Left hindlimb (tissue), 1 donor: ENCODE measurements at places on chromosomes 5 and 9.

- no peak for DNase-seq
Measured at GRCh38 chr9:97319395-97319794, 11.9 kb downstream of the CCDC180 start.

DNA sequence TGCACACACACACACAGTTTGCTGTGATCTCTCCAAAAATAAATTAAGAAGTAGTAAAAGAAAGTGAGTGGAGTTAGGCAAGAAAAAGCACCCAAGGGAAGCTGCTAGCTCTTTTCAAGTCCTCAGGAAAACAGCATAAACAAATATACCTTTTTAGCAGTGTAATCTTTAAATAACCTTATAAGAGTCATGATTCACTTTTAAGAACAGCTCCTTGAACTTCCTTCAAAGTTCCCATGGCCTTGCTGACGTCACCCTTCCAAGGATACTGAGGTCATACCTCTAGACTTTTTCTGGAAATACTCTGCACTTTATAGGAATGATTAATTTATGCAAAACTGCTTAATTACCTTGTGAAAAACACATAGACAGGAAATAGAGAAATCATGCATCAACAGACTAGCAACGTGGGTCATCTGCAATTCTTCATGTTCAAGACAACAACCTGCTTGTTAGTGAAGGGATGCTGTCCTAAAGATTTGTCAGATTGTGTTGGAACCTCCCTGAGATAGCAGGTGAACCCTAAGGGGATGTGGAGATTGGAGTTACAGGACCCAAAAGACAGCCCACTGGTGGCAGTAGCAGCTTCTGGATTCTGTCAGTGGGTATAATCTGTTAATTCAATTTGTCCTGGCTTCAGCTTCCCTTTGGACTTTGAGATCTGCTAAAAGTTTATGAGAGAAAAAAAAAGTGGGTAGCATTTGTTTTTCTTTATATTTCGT is 229.0 kb downstream of the ELAVL2 start:
- no peak for DNase-seq

- peak; percentile 17 for DNase-seq
Measured at GRCh38 chr9:130927995-130928900, 10.8 kb downstream of the FIBCD1 start.

DNA sequence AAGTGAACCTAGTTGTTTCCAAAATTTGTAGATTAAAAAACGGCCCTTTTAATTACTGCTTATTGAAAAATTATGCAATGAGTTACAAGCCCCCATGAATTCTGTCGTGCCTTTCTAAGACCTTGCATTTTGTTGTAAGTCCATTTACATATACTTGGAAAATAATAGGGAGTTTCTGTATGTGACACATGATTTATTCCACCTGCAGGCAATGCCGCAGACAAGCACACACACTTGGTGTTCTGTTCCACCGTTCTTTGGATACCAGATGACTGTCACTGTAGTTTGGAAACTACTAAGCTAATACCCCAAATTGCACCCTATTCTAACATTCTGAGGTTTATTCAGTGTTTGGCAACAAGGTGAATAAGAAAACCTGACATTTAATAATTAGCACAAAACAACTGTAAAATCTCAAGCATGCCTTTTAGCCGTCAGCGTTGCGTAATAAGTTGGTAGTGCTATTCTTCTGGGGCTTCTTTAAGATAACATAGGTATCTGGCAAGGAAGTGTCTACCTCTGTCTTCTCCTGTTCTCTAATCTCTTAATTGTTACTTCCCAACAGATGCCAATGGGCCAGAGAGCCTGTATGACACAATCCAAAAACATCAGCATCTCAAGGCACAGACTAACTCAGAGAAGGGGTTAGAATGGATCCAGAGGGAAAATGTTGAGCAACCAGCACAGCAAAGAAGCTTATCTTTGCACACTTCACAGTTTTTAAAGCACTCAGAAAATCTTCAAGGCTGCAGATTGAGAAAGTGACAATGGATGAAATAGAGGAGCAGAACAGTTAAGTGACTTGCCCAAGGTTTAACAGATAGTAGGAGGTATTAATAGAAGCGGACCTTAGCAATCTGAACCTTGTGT is 48.2 kb upstream of the DPYSL3 start:
- no peak for DNase-seq

DNA sequence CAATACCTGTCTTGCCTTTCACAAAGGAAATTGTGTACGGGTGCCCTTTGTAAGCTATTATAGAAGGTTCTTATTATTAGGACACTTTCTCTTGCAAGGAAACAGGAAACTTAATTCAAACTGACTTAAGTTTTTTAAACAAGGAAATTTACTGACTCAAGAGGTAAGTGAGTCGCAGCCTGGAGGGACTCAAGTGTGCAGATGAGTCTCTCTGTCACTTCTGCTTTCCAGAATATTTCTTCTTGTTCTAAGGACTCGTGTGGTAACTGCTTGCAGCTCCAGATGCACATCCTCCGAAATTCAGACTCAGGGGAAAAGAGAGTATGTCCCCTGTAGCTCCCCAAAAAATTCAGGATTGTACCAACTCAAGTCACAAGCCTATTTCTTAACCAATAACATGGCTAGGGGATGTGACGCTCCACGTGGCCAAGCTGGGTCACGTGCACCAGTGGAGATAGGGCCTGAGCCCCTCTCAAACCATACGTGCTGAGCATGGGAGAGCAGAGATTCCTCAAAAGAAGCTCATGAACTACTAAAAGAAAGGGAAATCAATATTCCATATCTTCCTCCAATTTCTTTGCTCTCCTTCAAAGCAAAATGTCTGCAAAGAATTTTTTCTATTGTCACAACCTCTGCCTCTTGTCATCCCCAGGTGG is 49.2 kb upstream of the ERCC6L2 start:
- DNase-seq: no peak

GRCh38 chr9:209143-209758 is 5.4 kb upstream of the DOCK8 start:
- DNase-seq: no peak

DNA sequence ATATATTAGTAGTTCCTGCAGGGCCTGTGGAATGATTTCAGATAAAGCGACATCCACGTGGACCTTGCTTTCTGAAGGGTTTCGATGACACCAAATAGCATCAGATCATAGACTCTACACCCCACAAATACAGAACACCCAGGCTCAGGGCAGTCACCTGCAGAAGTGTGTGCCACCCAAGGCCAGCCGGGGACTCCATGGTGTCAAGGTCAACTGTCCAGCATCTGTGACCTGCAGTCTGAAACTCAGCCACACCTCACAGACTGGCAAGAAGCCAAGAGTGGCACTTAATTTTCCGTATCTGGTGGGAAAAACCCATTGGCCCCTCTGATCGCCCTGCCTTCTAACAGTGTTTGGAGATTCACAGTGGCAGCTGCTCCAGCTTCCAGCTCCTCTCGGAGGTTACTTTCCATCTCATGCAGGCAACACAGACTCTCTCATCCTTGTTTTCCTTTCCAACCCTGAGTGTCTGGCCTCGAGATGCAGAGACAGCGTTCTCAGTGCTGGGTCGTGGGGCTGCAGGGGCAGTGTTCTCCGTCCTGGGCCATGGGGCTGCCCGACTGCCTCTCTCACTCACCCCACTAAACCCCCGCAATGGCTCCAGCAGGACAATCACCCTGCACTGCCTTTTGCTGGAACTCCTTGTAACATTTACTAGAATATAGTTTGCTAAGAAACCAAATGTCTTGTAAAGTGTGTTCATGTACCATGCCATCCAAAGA is 221.9 kb downstream of the IRX2 start:
- DNase-seq: no peak

- no peak for DNase-seq
Measured at GRCh38 chr9:37191403-37192089, 71.2 kb downstream of the ZCCHC7 start.

DNA sequence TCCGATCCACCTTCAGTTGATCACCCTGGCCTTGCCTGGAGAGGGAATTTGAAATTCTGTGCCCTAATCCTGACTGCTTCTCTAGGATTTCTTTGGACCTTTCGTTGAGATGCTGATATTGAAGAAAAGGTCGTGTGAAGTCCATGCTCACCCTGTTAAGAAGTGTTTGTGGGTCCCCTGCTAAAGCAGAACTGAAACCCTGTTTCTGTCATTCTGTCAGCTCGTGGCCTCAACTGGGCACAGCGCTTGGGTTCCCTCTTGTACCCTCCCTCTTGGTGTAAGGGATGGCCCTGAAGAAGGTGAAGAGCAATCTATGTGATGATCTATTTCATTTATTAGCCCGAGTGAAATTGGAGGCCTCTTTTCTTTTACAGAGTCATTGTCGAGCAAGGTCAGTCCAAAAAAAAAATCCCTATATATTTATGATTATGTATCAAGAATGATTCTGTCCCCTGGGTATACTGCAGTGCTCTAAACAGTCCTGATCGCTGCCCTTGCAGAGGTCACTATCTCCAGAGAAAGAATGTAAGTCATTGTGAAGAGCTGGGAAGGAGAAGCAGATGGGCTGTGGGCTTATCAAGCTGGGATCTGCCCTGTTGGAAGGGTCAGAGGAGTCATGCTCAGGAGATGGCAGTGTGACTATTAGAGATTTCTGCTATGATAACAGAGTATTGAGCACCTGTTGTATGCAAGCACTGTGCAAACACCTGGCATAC is 56.1 kb downstream of the WWC1 start:
- no peak for DNase-seq

DNA sequence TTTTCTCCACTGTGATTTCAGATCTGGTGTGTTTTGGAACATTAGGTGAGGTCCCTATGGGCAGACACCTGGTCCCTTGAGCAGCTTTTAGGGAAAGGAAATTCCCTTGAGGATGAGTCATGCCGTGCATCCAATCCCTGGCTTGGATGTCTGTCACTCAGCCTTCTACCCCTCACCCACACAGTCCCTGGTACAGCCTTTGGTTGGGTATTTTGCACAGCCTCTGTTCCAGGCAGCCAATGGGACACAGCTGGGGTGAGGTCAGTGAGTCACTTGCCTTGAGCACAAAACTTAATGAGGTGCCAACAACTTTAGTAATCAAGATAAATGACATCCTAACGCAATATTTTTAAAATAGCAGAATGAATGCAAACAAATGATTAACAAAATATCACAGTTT is 22.7 kb upstream of the SVEP1 start:
- no peak for DNase-seq

DNA sequence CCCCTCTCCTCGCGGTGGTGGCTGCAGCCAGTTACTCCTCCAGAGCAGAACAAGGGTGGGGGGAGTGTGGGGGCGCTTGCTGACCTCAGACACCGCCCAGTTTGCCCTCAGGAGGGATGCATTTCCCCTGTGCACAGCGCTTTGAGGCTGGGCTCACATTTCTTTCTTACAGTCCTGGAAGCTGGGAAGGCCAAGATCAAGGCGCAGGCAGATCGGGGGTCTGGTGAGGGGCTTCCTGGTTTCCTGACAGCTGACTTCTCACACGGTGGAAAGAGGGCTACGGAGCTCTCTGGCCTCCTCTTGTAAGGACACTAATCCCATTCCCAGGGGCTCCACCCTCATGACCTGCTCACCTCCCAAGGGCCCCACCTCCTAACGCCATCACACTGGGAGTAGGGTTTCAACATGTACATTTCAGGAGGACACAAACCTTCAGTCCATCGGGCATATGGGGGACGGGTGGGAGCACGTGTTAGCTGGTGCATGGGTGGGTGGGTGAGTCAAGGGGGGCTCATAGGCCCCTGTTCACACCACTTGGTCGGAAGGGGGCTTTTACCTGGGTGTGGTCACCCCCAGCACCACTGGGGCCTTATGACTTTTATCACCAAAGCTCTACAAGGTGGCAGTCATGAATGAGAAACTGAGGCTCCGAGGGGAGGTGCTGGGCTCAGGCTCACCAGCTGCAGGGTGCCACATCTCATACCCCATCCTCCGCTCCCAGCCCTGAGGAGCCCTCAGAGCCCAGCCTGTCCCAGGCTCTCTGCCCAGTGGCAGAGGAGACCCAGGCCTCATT is 7.7 kb upstream of the SCGB3A1 start:
- DNase-seq: peak; percentile 22

DNA sequence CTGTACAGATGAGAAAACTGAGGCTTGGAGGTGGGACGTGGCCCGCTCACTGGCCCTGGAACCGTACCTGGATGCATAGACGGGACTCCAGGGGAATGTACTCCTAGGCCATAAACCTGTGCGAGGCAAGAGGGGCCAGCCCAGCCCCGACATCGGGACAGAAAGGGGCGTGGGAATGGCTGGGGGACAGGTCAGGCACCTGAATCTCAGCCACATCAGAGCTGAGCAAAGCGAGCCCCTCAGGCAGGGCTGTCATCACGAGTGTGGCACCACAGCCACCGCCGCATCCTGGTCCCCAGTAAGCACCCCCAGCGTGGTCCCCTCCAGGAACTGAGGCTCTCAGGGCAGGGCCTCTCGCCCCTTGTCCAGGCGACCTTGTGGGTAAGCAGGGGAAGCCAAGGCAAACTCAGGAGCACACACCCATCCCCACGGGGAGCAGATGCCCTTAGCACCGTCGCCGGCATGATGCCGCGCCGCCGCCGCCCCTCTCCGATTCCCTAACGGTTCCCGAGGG is 16.5 kb downstream of the NACC2 start:
- peak; percentile 20 for DNase-seq

- no peak for DNase-seq
Measured at GRCh38 chr9:124793015-124793541, 16.1 kb downstream of the OLFML2A start.

DNA sequence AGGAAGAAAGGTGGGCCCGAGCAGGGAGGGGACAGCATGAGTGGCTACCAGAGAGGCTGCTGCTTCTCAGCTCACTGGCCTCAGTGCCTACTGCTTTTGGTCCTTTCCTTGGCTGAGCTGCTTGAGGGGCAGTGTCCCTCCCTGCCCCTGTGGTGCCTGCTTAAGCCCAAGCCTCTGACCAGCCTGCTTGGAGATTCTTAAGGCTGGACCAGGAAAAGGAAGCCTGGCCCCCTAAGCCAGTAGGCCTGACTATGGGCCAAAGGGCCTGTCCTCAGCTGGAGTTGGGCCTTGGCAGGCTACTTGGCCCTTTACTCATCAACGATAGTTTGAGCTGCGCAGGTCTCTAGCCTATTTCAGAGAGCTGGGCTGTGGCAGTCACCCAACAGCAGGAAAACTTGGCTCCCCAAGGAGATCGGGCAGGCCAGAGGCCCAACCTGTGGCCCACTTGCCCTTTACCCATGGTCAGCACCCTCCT is 24.9 kb downstream of the TCF7 start:
- DNase-seq: no peak

- DNase-seq: no peak
Measured at GRCh38 chr9:96408409-96409280, 9.5 kb downstream of the ZNF367 start.
